K562 (cell line): ENCODE measurements at places on chromosomes 5 and 9. TPM values are rescaled to one million over a fixed set of nuclear protein-coding genes. Genes with fewer than 3 reads are reported as not detected.

GRCh38 chr9:112408275-112408674 lies 28.4 kb downstream of the HSDL2 start:
- no peak for DNase-seq

DNA sequence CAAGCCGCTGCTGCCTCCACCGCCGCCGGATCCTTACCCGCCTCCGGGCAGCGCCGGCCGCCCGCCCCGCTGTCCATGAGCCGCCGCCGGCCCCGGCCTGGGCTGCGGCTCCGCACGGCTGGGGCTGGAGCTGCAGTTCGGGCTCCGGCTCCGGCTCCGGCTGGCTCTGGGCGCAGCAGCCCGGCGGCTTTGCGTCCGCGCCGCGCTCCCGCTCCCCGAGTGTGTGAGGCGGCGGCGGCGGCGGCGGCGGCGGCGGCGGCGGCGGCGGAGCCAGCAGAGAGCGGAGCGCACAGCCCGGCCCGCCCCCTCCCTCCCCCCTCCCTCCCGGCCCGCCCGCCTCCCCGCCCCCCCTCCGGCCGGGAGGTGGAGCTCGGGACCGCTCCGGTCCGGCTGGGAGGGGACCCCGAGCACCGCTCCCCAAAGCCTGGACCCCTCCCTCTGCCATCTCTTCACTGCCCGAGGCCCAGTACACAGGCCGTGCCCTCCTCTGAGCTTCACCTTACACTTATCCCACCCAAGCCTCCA lies at the start of gene PCDH1:
TSS of gene PCDH1 (minus strand) at position 225 of the 525 bp plus-strand sequence. CDS start at position 77, 148 bp downstream.
- peak; percentile 81 for DNase-seq

DNA sequence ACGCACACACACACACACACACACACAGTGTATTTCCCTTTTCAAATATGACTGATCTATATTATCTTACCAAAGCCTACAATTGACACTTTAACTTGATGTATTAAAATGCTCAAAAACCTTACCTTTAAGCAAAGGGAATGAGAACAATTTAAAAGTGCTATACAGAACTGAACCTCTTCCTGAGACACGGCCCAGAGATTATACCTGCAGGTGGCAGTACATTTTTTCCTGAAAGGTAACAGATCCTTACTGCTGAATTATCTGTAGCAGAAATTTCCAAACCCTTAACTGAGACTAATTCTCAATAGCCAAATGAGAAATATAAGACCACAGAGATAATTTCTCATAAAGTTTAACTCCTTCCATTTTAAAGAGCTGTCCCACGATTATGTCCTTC lies 91.1 kb downstream of the MYO10 start:
- DNase-seq: no peak

DNA sequence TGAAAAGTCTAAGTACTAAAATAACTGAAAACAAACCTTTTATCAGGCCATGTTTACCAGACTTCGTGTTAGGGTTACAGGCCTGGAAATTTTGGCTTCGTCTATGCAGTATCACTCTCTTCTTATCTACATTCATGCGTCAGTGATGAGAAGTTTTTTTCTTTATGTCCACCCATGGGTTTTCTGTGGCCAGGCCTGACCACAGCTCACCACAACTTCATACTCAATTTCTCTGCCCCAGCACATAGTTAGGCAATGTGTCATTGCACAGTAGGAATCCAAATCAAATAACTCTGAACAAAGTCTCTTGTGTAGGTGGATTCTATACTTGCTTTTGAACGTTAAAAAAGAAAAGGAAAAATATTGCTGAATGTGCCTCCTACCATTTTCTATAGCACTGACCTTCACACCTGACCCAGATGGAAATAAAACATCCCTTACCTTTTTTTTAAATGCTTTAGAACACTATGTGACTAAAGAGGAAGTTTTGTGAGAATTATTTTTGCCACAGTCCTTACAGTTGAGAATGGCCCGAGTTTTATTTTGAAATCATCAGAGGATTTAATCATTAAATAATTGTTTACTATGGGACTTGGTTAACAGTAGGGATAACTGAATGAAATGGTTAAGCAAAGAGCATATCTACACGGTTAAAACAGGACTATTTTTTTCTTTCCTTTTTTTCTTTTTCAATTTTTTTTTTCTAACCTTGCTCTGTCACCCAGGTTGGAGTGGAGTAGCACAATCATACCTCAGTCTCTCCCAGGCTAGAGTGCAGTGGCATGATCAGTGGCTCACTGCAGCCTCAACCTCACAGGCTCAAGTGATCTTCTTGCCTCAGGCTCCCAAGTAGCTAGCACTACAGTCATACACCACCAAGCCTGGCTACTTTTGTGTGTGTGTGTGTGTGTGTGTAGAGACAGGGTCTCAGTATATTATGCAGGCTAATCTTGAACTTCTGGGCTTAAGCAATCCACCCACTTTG lies 1247.0 kb upstream of the ACO1 start:
- no peak for DNase-seq

DNA sequence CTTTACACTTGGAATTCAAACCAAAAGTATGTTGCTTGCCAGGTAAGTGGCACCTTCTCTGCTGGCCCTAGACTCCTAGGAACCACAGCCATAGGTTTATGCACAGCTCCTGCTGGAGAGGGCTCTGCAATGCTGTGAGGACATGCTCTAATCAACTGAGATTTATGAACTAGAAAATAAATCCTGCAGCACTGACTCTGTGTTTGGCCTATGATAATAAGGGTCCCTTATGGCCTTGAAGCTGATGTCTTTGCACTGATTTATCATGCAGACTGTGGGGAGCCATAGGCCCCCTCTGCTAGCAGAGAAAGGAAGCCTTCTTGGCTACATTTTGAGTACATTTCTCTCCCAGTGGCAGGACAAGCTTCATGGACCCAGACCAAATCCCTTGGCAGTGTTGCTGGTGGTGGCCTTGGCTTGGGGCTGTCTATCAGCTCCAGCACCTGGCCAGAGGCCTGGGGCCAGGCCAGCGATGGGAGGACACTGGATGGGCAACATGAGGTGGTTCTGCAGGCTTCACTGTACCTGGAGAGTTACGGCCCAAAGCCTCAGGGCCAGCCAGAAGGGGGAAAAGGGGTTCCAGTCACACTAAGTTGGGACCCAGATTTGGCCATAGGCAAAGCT lies 178.0 kb downstream of the SEMA6A start:
- no peak for DNase-seq

DNA sequence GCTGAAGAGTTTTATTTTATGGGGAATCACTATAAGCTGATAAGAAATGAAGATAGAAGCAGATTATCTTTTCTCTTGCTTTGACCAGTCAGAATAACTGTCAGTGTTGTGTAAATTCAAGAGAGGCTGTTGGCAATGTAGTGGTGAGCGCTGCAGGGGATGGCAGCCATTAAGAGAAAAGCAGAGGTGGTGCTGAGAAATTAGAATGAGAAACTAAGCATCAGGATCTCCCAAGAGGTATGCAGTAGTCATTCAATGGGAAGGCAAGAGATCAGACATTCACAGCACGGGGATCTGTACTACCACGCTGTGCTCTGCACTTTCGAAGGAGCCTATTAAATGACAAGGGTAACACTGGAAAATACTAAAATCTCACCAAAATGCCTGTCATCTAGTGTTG lies 768.5 kb upstream of the ACO1 start:
- no peak for DNase-seq

- DNase-seq: no peak
Observed at GRCh38 chr9:116467740-116468351, 219.3 kb upstream of the TRIM32 start.

DNA sequence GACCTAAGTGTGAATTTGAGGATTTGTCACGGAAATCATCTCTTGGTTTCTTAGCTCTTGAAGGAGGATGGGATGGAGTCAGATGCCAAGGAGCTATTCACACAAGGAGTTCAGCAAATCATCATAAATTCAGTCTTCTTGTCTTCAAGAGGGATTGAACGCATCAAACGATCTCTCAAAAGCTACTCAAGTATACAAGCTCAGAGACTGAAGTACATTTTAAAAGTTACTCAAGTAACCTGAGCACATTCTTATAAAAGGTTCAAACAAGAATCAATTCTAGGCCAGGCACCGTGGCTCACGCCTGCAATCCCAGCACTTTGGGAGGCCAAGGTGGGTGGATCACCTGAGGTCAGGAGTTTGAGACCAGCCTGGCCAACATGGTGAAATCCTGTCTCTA lies 21.1 kb upstream of the GOLPH3 start:
- no peak for DNase-seq

- DNase-seq: no peak
Observed at GRCh38 chr5:138559937-138560336, 15.3 kb downstream of the HSPA9 start.

- no peak for DNase-seq
Observed at GRCh38 chr9:124469011-124469832, 19.0 kb downstream of the ADGRD2 start.

DNA sequence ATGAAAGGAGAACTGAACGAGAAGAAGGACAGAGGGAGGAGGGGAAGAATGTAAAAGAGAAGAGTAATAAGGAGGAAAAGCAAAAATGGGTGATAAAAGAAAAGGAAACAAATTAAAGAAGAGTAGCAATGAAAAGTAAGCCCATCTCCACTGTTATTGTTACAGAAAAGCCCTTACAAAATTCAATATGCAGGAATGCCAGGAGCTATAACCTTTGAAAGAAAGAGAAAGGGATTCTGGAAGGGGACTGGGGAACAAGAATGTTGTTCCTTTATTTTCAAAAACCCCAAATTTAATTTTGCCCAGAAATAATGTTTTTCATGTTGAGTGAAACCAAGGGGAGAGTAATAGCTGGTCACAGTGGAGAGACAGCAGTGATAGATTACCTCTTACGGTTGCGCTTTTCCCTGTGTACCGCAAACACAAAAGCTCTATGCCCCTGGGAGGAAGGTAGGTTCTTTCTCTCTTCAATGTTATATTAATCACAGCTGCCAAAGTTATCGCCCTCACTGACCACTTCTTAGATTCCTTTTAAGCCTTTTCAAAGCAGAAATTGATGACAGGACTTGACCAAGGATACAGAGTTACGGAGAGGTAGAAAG lies 86.7 kb downstream of the BRINP1 start:
- no peak for DNase-seq

DNA sequence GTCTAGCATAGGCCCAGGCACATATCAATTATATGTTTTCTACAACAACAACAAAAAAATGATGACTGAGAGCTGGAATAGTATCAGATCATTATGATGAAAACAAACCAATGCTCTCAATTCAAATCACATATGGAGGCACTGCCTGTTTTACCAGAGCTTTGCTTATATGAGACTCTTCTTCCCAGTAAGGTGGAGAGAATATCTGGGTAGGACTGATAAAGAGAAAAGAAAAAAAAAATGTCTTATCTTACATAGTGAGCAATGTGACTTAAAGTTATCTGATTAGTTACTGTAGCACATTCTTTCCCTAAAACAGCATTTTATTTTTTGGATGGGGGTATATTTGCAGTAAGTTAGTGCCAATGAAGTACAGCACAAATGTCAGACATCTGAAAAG lies 154.8 kb downstream of the RAB3C start:
- DNase-seq: no peak

GRCh38 chr5:155822177-155822576 lies 504.8 kb upstream of the SGCD start:
- DNase-seq: no peak

DNA sequence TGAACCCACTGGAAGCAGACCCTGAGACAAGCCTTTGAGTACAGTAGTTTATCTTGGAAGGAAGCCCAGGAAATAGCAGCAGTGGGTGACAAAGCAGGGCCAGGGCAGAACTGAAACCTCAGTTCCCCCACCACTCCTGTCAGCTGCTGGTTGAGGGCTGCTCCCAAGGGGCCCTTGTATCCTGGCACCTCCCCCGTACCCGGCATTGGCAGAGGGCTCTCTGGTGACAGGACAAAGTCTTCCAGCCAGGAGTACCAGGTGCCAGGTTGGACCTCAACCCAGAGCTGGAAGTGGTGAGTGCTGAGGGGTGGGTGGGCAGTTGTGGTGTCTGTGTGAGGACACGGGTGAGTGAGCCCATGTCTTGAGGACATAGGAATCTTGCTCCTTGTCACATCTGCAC lies 123.3 kb downstream of the PHF2 start:
- no peak for DNase-seq

GRCh38 chr5:33336891-33337636 lies 103.7 kb upstream of the TARS1 start:
- DNase-seq: no peak

DNA sequence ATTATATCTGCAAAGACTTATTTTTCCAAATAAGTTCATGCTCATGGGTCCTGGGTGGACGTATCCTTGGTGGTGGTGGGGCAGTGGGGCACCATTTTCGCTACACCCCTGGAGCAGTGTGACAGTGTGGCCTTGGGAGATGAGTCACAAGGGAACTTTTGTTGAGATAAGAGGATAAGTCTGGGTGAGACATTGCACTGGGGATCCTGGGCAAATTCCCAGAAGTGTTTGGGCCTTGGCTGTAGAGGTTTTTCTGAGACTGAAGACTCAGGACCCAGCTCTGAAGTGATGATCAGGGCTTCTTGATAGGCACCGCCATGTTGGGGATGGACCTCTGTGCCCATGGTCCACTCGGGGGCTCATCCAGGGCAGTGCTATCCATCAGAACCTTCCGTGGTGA lies 149.4 kb downstream of the MACROH2A1 start:
- DNase-seq: peak; percentile 46

DNA sequence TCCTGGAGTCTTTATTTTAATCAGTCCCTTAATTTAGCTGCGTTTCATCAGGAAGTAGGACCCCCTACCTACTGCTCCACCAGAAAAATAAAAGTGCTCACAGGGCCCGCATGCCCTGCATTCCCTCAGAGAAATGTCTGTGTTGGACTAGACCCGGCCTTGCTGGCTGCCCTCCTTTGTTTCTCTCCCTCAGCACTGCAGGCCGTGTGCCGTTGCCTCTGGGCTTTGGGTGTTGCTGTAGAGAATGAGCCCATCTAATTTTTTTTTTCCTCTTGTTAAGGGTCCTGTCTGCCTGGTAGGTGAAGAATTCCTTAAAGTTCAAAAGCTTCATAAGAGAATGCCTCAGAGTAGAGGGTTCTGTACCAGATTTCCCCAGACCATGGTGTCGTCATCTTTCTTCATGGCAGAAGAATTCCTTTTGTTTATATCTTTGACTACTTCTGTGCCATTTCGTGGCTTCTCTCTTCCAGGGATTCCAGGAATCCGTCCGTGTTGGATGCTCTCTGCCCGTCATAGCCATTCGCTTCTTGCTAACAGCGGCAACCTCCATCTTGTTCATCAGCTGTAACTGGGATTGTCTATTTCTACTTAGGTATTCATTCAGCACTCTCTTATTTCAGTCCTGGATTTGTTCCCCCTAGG lies 49.8 kb upstream of the ANGPTL2 start:
- no peak for DNase-seq

DNA sequence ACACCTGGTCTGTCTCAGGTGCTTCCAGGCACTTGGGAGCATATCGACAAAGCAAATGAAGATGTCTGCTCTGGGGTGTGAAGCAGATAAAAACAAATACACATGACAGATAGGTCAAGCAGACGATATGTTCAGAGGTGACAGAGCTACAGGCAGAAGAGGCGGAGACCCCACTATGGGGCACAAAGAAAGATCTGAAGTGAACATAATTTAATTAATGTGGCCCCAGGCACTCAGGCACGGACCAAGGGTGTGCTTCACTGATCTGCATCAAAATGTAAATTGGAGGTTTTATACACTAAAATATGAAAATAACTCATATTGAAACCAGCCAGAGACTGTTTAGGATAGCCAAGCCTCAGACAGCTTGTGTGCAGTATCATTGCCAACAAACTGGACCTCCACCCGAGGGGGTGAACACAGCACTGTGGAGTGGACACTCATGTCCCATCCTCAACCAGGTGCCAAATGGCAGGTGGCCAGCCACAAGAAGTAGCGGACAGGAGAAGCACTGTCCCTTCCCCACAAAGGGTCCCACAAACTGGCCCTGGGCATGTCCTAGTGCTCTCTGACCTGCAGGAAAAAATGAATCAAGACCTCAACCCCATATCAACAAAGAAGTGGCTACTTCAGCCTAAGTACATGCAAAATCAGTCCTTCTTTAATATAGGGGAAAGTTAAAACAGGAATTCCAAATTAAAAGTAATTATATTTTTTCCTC lies 29.2 kb downstream of the ROR2 start:
- DNase-seq: no peak

SCAI gene
- 6.9 and 9.4 TPM in 2 replicates for total RNA-seq

GCNT1 gene
- 0.11 and 0.42 TPM in 2 replicates for total RNA-seq
